ENCODE measurements at places on chromosomes 3 and 15.

DNA sequence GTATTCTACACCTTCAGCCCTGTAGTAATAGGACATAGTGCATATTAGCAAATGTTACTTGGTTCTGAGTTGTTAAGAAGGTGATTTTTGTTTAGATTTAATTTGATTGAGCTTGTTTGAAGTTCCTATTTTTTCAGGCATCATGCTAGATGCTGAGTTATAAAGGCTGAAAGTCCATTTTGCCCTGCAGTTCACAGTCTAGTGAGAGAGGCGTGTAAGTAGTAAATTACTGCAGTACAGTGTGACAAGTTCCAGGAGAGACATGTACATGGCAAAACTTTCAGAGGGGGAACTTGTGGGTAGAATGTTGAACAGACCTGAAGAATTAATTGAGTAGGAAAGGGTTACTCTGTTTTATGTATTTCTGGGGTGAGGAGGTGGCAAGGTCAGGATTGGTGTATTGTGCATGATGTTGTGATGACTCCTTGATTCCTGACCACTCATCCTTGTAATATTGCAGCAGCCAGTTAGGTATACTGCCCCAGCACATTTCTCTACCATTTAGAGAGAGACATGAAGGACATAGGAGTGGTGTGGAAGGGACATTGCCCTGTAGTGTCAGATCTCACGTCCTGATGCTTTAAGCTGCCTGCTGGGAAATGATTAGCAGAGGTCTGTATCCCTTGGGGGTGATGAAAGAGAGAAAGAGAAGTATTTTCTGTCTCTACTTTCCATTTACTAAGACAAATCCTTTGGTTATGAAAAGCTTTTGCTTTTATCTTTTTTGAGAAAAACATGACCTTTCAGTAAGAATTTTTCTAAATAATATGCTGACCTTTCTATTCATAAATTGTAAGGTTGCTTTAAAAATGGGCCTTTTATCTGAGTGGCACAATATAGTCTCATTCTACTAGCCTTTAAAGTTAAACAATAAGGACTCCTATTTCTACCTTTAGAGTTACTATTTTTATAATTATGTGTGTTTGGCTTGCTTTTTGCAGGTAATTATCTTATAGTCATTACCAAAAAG lies 16.9 kb downstream of the SACM1L start:
- no peak for DNase-seq

DNA sequence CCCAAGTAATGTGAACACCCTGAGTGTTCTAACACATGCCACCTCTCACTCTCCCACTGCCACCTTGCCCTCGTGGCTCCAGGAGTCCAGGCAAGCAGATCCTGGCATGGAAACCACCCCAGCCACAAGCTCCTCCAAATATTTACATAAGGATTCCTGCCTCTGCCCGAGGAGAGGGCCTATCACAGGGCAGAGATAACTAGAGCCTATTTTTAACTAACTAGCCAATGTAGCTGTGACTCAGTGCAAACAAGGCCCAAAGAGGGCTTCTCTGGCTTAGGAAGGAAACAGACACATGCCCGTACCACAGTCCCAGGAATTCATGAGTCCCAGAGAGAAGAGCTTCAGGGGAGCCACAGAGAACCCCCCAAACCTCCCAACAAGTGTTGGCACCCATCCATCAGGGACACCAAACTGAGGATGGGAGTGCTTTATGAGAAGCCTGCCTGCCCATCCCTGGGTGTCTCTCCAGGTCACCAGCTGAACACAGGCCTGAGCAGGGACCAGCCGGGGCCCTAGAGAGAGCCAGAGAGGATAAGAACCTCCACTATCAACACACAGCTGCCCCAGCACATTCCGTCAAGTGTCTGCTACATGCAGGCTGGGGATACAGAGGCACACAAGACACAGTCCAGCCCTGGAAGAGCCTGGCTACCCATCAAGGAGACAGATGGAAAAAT lies 9.2 kb downstream of the FYCO1 start:
- no peak for DNase-seq

GRCh38 chr3:25416176-25416575 lies 11.9 kb upstream of the RARB start:
- no peak for DNase-seq

DNA sequence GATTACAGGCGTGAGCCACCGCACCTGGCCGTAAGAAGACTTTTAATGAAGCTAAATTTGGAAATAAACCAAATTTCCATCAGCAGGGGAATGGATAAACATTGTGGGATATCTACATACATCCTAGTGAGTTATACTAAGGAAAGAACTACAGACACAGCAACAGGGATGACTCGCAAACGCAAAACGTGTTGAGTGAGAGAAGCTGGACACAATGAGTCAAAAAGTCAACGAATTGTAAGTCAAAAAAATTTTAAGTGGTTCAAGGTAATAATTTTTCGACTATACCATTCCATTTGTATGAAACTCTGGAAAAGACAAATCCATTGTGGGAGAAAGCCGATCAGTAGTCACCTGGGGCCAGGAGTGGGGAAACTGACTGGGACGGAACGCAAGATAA lies 19.9 kb downstream of the PLA2G4F start:
- no peak for DNase-seq

DNA sequence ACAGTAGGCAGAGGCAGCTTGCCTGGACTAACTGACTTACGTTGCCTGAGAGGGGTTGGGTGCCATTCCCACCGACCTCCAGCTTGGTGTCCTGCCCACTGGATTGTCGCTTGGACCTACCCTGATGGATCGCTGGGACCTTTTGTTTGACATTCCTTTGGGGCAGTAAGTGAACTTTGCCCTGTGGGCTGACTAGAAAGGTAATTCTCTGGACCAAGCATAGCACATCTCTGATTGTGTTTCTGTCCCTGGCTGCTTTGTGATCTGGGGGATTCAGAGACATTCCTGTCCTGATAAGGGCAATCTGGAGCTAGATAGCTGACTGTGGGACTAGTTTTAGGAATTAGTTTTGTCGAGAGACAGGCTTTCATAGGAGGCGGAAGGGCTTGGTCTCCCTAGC lies 19.5 kb upstream of the IFT57 start:
- DNase-seq: no peak

DNA sequence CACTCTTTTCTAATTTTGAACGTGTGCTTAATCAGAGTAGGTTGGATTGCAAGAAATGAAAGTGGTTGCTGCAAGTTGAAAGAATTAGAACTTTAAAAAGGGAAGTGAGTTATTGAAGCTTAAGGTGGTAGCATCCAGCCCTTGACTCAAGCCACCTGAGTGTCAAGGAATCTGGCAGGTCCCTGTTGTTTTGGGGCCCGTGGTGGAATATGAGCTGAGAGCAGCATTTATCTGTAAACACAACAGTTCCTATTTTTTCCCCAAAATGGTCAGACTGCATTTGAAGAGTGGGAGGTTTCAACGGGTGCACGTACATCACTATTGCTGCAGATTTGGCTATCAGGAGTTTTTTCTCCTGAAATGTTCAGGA lies 1.7 kb downstream of the ITPR1 start:
- no peak for DNase-seq

GRCh38 chr3:66092175-66092995 lies 53.7 kb upstream of the MAGI1 start:
- no peak for DNase-seq

GRCh38 chr3:189911001-189911400 lies 209.7 kb downstream of the P3H2 start:
- DNase-seq: no peak

GRCh38 chr3:178498871-178499270 lies 37.4 kb upstream of the KCNMB2 start:
- no peak for DNase-seq

GRCh38 chr3:27323087-27323570 lies 46.1 kb downstream of the NEK10 start:
- no peak for DNase-seq

GRCh38 chr3:156918746-156919145 lies 92.6 kb downstream of the LEKR1 start:
- DNase-seq: no peak

- peak; percentile 86 for DNase-seq
Measured at GRCh38 chr15:72319985-72320671, at the start of gene CELF6. Gene CELF6 (minus strand): TSS chr15:72320157. CDS start chr15:72319874, 283 bp downstream.

DNA sequence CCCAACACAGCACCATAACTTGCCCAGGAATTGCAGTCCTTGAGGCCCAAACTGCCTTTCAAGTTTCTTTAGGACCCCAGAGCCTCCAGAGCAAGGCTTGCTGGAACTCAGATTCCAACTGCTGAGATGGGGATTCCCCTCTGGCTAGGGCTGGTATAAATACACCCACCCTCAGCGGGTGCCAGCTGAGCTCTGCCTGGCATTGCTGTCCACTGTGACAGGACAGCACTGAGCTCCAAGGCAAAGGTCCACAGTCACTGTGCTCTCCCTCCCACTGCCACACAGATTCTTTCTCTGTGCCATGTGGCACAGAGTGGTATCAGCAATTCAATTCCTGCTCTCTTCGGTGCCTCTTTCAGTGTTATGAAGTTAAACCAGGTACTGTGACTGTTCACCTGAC lies 304.2 kb upstream of the LMCD1 start:
- DNase-seq: no peak

DNA sequence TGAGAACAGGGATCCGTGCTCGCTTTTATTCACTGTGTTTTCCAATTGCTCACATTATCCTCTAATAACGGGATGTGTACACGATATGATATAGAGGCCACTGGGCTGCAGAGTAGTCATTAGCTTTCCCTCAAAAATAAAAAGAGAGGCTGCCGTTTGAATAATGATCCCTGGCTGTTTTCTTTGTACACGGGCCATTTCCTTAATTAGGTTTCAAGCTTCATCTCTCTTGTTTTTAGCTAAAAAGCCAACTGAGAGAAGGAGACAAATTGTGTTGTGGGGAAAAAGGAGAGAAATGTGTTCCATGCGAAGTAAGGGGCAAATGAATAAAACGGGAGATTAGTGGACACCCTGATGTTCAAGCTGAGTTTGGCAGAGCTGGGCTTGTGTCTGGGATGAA lies 174.2 kb downstream of the CACNA2D3 start:
- DNase-seq: no peak

DNA sequence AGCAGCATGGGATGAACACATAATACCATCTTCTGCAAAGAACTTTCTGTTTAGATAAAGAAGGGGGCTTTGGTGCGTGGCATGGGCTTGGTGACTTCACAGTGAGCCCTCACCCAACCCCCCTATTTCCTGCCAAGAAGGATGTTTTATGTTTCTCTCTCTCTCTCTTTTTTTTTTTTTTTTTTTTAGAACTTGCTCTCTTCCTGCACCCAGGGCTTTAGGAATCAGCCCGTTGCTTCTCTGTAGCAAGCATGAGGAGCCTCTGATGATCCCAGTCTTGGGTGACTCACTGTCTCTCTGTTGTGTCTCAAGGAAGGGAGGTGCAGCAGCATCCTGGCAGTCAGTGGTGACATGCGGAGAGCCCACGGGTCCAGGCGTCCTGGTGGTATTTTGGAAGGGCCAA lies 49.1 kb downstream of the CCK start:
- DNase-seq: peak; percentile 32

DNA sequence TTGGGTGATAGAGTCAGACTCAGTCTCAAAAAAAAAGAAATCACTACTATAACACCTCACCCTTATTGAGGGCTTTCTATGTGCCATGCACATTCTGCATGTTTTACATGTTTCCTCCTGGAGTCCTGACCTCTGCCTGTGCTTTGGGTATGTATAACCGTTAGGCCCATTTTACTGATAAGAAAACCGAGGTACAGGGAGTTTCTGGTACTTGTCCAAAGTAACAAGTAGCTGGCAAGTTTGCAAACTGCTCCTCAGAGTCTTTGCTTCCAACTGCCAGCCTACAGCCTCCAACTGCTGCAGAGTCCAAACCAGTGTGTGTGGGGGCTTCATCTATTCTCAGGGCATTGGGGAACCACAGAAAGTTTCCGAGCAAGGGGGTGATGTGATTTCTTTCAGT lies 3.7 kb upstream of the GNAI2 start:
- no peak for DNase-seq

GRCh38 chr15:101042320-101042719 lies 123.2 kb downstream of the LRRK1 start:
- no peak for DNase-seq

DNA sequence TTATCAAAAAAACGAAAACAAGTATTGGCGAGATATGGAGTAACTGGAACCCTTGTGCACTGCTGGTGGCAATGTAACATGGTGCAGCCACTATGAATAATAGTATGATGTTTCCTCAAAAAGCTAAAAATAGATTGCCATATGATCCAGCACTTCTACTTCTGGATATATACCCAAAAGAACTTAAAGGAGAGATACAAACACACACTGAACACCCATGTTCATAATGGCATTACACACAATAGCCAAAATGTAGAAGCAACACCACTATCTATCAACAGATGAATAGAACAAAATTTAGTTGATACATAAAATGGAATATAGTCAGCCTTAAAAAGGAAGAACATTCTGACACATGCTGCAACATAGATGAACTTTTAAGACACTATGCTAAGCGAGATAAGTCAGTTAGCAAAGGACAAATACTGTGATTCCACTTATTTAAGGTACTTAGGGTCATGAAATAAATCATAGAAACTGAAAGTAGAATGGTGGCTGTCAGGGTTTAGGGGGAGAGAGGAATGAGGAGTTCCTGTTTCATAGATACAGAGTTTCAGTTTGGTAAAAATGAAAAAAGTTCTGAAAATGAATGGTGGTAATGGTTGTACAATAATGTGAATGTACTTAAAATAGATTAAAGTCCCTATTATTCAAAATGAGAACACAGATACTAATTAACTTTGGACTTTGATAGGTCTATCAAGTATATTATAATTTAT lies 59.4 kb upstream of the IMPG2 start:
- DNase-seq: peak; percentile 30

DNA sequence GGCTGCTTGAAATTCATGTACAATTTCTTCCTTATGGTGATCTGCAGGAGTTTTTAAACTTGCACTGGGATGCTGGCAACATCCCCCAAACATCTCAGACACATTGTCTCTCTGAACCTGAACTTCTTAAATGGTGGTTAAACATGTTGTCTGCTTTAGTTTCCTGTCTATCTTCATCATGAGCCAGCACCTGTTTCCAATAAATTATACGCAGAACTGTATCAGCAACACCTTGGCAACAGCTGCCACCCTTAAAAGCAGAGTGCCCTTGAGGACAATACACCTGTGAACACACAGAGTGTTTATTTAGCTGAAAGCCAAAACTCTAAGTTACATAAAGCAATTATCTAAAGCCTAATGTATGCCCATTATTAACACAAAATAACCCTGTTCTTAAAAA lies 242.9 kb downstream of the WNT5A start:
- DNase-seq: no peak

- DNase-seq: no peak
Measured at GRCh38 chr15:62509395-62509958, 344.4 kb upstream of the C2CD4B start.

- peak; percentile 30 for DNase-seq
Measured at GRCh38 chr3:105868431-105868741, 426 bp downstream of the CBLB start.
